ENCODE measurements at places on chromosomes 12 and 14. TPM values are rescaled to one million over a fixed set of nuclear protein-coding genes. Genes with fewer than 3 reads are reported as not detected.

DNA sequence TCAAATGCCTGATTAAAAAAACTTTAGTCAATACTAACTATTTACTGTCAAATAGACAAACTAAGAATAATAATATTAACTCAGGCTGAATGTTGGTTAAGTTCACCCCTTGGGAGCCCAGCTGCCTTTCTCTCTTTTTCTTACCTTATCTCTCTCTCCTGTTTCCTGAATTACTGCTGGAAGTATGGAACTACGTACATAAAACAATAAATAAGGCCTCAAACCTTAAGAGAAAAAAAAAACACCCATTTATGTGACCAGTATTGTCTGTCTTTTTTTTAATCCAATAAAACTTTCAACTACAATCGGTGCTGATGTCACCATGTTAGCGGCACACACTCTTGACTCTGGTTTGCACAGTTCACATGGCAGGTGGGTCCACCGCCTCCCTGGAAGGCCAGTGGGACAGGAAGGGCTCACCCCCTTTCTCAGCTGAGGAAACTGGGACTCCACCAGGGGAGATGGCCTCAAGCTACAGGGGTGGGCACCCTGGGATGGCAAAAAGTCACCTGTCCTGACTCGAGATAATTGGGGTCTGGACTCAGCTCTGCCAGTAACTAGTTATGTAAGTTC, 21.3 kb downstream of the BCL11B start:
- no peak for DNase-seq
- H3K4me1 ChIP-seq, result peaks cover 87% of the 10 kb centered on the region
- H3K4me3 ChIP-seq, result peak overlapping the region; percentile 60
- no peaks in the 10 kb centered on the region for H3K27me3 ChIP-seq
- H3K27ac ChIP-seq, result peak overlapping the region; percentile 94
- H3K36me3 ChIP-seq, result peaks cover 78% of the 10 kb centered on the region

DNA sequence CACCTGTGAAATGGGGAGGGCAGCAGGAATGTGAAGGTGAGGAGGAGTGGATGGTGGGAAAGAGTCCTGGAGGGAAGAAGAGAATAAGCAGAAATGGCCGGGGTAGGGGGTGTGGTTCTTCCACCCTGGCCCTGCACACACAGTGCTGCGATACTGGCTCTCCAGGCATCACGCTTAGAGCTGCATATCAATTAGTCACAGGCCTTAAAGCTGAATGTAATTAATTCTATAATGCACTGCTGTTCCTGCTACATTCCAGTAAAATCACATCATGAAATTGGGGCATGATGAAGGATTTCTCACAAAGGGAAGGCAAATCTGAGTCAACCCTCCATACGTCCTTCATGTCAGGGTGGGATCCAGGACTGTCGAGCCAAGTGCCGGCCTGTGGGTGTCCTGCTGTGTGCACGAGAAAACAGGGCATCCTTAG, 566.1 kb downstream of the BCL11B start:
- no peak for DNase-seq
- peaks cover 3% of the 10 kb centered on the region for H3K27me3 ChIP-seq
- H3K4me1 ChIP-seq, result peaks cover 29% of the 10 kb centered on the region
- H3K36me3 ChIP-seq, result no peaks in the 10 kb centered on the region
- no peak overlapping the region for H3K4me3 ChIP-seq

DNA sequence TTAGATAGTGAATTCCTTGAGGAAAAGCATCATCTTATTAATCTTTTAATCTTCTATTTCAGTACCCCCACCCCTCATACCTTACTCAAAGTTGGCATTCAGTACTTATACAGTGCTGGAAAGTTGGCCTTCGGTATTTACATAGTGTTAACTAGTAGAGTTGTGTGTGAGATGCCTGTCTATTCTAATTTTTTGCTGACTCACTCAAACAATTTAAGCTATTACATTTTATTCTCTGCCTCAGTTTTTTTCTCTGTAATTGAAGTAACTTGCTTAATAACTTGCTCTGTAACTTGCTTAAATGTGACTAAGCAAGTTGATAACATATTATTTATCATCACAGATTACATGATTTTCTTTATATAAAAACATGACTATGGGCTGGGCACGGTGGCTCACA, 20.3 kb downstream of the DNAL1 start:
- H3K36me3 ChIP-seq, result no peaks in the 10 kb centered on the region
- DNase-seq, result no peak
- H3K27ac ChIP-seq, result no peak overlapping the region
- no peaks in the 10 kb centered on the region for H3K27me3 ChIP-seq

GRCh38 chr14:90288651-90289355, 32.5 kb downstream of the PSMC1 start:
- H3K27me3 ChIP-seq, result no peaks in the 10 kb centered on the region
- H3K4me1 ChIP-seq, result peaks cover 3% of the 10 kb centered on the region
- H3K4me3 ChIP-seq, result no peak overlapping the region
- DNase-seq, result no peak

DNA sequence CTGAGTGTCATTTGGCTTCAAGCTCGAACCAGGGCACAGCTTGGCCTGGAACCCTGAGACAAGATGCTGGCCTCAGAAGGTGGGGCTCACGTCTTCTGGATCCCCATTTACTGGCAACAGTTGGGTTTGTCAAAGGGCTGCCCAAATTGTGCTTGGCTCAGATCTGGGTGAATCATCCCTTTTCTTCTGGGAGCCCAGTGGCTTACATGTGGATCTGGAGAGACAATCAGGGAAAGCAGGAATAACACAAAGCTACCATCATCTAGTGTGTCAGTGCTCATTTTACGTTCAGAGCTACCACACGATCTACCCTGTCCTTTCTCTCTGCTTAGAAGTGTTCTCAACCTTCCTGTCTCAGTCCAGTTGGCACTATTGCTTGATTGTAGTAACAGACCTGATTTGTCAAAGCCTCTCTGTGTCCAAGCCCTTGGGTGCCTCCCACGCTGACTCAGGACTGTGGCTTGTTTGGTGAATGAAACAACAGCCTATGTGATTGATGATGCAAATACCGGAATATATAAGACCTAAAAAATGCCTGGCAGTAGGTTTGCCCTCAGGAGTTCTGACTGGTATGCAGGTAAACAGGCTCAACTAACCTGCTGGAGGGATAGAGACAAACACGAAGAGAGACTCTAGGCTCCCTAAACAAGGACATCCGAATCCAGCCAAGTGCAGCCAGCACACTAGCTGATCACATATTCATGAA, 974.3 kb downstream of the VRK1 start:
- no peaks in the 10 kb centered on the region for H3K27me3 ChIP-seq
- H3K27ac ChIP-seq, result no peak overlapping the region
- no peaks in the 10 kb centered on the region for H3K36me3 ChIP-seq
- H3K4me3 ChIP-seq, result no peak overlapping the region
- no peak for DNase-seq
- no peaks in the 10 kb centered on the region for H3K4me1 ChIP-seq

WDHD1 gene
- total RNA-seq, result 36.9 TPM

ACSS3 gene
- not detected for total RNA-seq

DNA sequence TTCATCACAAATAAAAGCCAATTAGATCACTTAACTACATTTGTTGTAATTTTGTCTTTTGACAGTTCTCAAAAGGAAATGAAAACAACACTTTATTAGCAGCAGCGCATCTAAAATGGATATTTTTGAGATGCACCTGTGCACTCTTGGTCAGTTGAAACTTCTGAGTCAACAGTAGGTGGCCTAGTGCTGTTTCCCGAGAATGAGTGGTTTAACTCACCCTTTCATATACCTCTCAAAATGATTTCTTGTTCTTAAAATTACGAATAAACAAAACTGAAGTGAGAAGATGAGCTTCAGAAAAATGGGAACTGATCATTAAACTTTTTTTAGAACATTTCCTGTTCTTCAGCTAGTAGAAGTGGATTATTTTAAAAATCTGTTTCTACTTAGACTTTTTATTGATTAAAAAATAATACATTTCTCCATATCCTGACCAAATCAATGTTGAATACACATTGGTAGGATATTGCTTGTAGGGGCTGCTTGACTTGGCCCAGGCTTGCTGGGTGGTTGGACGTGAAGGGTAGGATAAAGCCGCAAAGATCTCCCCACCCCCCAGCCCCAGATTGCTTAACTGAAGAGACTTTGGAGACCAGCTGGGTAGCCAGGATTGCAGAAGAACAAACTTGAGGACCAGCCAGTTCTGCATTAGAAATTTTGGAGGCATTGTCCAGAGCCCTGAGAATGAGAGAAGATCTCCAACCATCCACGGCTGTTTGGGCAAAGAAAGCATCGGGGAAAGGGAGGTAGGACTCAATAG, 22.3 kb upstream of the STK38L start:
- no peak overlapping the region for H3K27ac ChIP-seq
- H3K27me3 ChIP-seq, result no peaks in the 10 kb centered on the region
- no peak overlapping the region for H3K4me3 ChIP-seq
- H3K36me3 ChIP-seq, result no peaks in the 10 kb centered on the region
- peaks cover 21% of the 10 kb centered on the region for H3K4me1 ChIP-seq

DNA sequence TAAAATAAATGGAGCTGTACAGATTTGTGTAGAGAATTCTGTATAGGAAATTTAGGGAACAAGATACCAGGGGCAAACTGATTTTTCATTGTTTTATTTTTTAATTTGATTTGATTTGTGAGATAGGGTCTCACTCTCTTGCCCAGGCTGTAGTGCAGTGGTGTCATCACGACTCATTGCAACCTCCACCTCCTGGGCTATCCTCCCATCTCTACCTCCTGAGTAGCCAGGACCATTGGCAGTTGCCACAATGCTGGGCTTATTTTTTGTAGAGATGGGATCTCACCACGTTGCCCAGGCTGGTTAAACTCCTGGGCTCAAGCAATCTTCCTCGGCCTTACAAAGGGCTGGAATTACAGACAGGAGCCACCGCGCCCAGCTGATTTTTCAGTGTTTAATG, 18.0 kb upstream of the TBK1 start:
- H3K4me3 ChIP-seq, result no peak overlapping the region
- peaks cover 2% of the 10 kb centered on the region for H3K4me1 ChIP-seq

GSC gene
- total RNA-seq, result not detected

DNA sequence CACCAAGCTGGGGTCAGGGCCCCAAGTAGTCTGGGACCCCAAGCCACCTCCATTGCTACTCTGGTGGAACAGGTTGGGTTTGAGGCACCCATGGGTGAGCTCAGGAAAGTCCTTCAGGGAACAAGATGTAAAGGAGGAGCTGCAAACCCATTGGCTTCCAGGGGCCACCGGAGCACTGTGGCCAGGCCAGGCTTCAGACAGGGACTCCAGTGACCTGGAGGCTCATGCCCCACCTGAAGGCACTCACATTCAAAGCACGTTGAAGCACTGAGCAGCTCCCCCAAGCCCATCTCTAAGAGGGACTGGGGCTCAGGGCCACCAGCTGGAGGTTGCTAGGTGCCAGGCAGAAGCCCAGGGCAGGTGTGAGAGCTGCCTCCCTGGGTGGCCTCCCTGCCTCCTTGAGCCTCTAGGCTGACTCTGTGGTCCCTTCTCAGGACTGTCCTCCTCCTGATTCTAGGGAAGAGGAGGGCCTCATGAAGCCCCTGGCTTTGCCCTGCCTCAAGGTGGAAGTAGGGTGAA, 49.1 kb downstream of the FAM222A start:
- no peak for DNase-seq
- peaks cover 7% of the 10 kb centered on the region for H3K27me3 ChIP-seq
- H3K27ac ChIP-seq, result no peak overlapping the region
- H3K36me3 ChIP-seq, result no peaks in the 10 kb centered on the region

DNA sequence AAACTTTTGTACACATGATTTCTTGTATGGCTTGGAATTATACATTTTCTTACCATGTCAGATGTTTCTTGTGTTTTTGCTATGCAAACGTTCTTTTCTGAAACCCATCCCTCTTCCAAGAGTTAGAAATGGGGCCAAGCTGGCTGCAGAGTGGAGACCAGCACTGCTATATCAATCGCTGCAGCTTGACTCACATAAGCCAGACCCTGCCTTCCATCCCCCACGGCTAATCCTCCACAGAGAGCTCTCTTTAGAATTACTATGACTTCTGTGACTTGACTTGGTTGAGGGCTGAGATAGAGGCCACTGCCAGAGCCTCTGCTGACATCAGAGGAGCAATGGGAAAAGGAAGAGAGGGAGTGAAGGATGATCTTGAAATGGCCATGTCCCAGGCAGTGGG, 147.9 kb downstream of the DACT1 start:
- no peak overlapping the region for H3K4me3 ChIP-seq
- H3K4me1 ChIP-seq, result no peaks in the 10 kb centered on the region
- H3K27me3 ChIP-seq, result no peaks in the 10 kb centered on the region
- no peak overlapping the region for H3K27ac ChIP-seq
- DNase-seq, result no peak
